Endothelial cell (in vitro differentiated cells): ENCODE measurements at places on chromosomes 16 and 17.

- DNase-seq, result no peak
Measured at GRCh38 chr16:3038256-3038655, 1.5 kb upstream of the BICDL2 start.

- no peak for DNase-seq
Measured at GRCh38 chr17:44097110-44097958, 26.1 kb downstream of the HDAC5 start.

DNA sequence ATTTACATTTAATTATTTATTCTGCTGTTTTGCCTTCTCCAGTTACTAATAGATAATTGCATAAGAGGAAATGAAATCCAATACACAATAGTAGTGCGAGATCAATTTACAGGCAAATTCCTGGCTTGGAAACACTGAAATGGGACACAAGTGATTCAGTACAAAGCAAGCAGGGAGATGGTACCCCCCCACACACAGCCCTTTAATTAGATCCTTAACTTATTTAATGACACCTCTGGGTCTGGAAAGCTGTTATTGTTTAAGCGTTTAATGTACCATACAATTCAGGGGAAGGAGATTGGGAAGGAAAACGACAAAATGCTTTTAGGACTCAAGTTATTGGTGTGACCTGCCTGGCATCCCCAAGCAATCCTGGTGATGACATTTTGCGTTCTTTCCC lies 318.2 kb downstream of the NPIPA8 start:
- DNase-seq, result no peak

DNA sequence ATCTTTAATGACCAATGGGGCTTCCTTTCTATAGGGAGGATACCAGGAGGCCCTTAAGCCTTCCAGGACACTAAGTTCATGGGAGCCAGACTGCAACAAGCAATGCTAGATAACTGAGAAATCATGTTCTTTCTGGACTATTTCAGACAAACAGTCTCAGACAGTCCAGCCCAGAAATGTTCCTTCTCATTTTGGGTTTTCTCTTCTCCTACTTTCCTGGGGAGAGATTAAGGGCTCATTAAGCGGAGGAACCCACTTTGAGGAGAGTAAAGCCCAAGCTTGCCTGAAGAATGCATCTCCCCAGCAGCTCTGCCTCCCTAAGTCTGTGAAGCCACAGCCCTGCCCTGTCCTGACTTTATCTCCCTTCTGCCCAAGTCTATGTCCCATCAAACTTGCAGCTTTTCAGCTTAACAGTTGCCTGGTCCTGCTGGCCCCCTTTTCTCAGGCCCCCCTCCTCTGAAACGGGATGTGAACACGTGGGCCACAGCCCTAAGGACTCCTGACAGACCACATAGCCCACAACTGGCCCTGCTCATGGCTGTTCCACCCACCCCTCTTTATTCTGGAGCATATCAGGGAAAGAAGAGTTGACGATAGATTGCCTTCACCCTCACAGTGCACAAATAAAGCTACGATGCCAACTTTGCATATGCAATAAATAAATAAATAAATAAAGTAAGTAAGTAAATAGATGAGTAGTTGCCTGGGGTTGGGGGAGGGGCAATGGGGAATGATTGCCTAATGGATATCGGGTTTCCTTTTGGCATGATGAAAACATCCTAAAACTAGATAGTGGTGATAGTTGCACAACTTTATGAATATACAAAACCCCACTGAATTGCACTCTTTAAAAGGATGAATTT lies 111.0 kb downstream of the N4BP1 start:
- DNase-seq, result no peak

- no peak for DNase-seq
Measured at GRCh38 chr16:3019594-3020246, 448 bp upstream of the TNFRSF12A start.
